CD4-positive, alpha-beta T cell treated with Interleukin-4 for 4 hours (primary cell): ENCODE measurements at places on chromosomes 12 and 14.

GRCh38 chr12:128606051-128606450 lies 217.7 kb downstream of the SLC15A4 start:
- no peak for DNase-seq

DNA sequence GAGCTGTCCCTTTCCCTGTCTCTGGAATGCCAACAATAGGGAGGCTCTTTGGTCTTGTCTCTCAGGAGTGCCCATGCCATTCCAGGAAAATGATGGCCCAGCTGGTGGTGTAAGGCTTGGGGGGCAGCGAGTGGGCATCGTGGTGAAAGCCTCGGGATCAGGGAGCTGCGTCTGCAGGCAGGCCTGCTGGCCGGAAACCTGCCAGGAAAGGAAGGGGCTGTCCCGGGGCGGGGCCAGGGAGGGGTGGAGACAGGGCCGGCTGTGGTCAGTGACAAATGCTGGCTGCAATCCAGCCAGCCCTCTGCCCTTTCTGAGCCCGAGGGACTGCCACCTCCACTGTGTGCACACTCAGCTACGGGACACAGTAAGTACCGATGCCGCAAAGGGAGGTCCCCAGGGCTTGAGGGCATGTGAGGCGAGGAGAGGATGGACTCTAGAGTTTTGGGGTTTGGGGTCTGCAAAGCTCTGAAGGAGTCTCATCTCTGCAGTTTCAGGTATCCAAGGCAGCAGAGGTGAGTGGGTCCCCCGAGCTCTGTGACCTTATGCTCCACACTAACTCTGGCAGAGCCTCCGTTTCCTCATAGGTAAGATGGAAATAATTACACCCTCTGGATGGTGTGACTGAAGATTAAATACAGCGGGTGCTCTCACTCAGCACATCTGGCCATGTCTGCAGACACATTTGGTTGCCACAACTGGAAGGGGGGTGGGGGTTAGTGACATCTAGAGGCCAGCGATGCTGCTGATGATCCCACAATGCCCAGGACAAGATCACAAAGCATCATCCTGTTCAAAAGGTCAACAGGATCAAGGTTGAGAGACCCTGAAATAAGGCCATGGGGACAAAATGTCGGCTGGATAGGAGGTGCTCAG lies at the start of gene SERPINA5:
Gene SERPINA5 (plus strand): TSS at position 300 of the 873 bp plus-strand sequence. CDS start 5,937 bp downstream, outside the sequence.
- DNase-seq = no peak

DNA sequence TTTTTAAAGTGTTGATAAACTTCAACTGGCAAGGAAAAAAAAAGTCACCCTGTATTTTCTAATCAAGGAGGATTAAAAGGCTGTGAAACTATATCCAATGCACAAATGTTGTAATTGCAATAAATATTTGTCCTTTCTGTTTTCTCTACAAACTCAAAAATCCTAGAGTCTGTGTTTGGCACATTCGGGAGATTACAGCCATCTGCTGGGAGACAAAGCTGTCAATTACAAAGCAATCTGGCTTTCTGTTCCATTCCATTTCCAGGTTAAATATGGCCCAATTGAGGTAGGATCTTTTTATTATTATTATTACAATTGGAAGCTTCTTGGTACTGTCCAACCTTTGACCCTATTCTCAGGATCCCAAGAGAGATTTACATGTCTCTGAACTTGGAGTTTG lies 295.9 kb downstream of the DIO2 start:
- no peak for DNase-seq

DNA sequence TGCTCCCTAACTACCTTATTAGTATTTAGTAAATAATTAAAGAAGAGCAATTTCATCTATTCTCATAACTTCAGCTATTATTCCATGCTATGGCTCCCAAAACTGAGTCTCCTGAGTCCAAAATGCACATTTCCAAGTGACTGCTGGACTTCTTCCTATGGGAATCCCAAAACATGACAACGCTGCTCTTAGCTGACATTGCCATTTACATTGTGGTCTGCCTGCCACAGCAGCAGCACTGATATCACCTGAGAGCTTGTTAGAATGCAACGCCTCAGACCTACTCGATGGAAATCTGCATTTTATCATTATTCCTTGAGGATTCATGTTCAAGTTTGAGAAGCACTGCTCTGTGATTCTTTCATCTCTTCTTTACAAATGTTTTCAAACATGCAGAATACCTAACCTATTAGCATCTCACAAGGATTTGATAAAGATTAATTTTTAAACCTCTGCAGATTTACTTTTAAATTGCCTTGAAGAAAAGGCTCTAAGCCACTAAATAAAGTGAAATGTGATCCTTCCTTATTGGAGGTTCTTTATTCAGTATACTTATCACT lies 77.7 kb downstream of the SEC23A start:
- no peak for DNase-seq

DNA sequence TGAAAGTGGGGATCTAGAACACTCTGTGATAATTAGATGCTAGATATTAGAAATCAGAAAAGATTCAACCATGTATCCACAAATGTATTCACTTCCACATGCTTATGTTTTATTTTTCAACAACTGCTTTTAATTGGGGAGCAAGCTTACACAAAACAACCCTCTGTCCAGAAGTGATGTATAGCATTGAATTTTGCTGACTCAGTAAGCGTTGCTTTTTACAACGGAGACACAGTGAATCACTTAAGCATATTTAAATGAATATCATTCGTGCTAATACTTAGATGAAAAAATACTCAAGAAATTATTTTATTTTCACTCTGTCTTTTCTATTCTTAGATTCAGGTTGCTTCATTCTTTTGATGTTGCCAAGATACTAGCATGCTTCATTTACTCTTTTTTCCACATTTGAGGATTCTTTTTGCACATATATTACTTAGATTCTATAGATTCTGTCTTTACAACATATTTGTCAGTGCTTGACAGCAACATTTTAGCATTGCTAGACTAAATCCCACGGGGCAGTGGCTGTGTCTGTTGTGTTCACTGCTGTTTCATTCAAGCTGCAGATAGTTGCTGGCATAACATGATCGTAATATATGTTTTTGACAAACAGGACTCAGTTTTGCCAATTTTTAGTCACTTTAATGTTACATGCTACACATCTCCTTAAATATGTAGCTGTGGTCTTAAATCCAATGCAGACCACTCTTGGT lies 1714.4 kb upstream of the SEL1L start:
- DNase-seq = no peak

DNA sequence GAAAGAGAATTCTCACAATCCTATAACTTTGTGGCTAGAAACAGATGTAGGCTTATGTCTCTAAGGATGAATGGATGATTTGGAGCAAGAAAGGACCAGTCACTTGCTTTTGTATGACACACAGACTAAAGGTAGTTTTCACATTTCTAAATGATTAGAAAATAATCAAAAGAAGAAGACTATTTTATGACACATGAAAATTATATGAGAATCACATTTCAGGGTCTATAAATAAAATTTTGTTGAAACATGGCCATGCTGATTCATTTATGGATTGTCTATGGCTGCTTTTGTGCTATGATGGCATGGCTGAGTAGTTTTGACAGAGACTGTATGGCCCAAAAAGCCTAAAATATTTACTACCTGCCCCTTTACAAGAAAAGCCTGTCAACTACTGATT lies 49.4 kb upstream of the FRMD6 start:
- DNase-seq = no peak

DNA sequence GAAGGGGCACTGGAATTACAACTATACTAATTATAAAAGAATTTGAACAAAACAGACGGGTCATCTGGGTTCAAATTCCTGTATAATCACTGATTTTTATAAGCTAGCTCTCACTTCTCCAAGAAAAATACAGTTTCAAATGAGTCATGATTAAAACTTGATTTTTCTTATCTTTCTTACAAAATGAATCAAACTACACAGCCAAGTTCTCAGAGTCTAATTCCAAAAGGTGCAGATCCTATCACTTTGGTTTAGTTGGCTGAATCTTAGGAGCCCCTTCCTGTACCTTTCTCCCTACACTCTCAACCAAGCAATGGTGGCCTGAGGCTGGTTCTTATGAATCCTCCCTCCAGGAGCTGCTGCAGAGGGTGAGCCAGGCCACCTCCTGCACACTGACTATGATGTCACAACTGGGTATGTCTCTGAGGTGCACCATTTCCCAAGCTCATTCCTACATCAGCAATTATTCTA lies 43.8 kb upstream of the BMP4 start:
- no peak for DNase-seq

DNA sequence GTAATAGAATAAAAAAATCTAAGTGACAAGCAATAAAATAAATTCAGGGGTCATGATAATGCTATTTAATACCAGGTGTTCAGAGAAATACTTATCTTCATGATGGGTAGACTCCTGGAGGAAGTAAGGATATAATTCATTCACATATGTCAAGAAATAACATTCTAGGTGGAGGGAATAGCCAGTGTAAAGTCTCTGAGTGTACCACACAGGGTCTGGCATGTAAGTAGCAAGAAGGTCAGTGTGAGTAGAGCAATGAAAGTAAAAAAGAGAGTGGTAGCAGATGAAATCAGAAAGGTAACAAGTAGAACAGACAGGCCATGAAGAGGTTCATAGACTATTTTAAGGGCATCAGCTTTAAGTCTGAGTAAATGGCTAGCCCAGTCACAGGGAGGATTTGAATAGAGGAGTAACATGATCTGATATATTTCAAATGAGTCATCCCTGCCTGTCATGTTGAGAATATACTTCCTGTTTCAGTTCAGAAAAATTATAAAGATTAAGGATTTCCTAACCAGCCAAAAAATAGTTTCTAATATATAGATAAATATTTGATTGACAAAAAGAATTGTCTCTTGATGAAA lies 519.9 kb downstream of the C12orf50 start:
- no peak for DNase-seq

- no peak for DNase-seq
These were observed 8.2 kb upstream of the A2M start for GRCh38 chr12:9123781-9124382.

GRCh38 chr12:93163260-93164036 lies 214.3 kb upstream of the NUDT4 start:
- DNase-seq = no peak

DNA sequence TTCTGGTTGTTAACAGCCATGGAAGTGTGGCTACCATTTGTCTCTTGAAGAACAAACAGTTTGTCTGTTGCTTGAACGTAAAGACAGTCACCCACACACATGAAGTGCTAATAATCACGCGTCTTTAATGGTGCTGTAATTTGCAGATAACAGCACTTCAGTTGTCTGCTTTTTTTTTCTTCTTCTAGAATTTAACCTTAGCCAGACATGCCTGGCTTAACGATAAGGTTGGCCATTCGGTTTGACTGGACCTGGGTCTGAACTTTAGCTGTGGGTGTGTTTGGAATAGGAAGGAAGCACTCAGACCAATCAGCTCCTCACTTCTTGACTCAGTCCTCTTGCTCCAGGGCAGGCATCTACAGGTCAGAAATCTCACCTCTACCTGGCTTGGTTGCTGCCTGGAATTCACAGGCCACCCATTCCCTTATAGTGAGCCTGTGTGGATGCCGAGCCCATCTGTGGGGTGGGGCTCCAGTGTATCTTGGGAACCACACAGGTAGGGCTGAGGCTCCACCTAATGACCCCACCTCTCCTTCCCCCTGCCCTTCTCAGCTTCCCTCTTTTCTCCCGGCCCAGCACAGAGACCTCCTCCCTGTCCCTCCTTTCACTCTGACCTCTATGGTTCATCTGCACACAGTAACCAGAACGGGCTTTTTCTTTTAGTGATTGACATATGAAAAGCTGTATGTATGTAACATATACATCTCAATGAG lies 246.4 kb upstream of the PWP1 start:
- no peak for DNase-seq

GRCh38 chr12:1697271-1697670 lies 6.4 kb downstream of the ADIPOR2 start:
- DNase-seq = no peak

DNA sequence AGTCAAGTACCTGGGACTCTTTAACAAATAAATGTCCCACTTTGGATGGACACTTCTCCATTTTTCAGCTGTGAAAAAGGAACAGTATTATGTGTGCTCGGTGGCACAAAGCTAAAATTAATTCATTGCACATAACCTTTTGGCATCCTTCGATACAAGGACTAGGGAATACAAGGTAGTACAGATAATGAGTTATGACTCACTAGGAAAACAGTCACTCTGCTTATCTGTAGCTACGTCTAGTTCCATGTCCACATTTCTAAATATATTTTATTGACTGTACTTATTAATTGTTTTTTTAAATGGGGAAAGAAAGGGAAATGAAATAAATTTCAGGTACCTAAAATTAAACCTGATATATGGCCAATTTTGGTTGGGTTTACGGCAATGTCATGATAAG lies 35.2 kb upstream of the RIC8B start:
- no peak for DNase-seq
